ENCODE measurements at places on chromosomes 13 and 19. TPM values are rescaled to one million over a fixed set of nuclear protein-coding genes. Genes with fewer than 3 reads are reported as not detected.

CCL25 gene
- total RNA-seq: not detected

F10 gene
- 0.74 TPM for total RNA-seq

SHISA2 gene
- 34.1 TPM for total RNA-seq

C1QTNF9 gene
- not detected for total RNA-seq

DNA sequence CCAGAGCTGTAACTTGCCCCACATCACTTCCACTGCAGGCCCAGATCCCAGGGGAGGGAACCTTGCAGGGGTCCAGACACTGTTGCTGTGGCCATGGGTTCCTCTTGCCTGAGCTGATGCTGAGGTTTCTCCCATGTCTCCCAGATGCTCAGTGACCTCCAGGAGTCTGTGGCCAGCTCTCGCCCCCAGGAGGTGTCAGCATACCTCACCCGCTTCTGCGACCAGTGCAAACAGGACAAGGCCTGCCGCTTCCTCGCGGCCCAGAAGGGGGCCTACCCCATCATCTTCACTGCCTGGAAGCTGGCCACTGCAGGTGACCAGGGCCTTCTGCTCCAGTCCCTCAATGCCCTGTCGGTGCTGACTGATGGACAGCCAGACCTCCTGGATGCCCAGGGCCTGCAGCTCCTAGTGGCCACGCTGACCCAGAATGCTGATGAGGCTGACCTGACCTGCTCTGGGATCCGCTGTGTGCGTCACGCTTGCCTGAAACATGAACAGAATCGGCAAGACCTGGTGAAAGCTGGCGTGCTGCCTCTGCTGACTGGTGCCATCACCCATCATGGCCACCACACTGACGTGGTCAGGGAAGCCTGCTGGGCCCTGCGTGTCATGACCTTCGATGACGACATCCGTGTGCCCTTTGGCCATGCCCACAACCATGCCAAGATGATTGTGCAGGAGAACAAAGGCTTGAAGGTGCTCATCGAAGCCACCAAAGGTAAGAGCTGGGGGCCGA, 12.1 kb upstream of the SLC25A42 start:
- DNase-seq: no peak
- H3K27ac ChIP-seq: no peak overlapping the region
- H3K27me3 ChIP-seq: no peaks in the 10 kb centered on the region
- H3K36me3 ChIP-seq: no peaks in the 10 kb centered on the region

- H3K4me1 ChIP-seq: peaks cover 12% of the 10 kb centered on the region
- peak overlapping the region; percentile 11 for H3K4me3 ChIP-seq
- H3K27me3 ChIP-seq: peaks cover 5% of the 10 kb centered on the region
- H3K36me3 ChIP-seq: peaks cover 5% of the 10 kb centered on the region
- no peak for DNase-seq
Observed at GRCh38 chr13:71474936-71475335, 392.1 kb downstream of the DACH1 start.

GRCh38 chr13:96734499-96734898, 259.8 kb downstream of the OXGR1 start:
- no peaks in the 10 kb centered on the region for H3K36me3 ChIP-seq
- H3K4me1 ChIP-seq: peaks cover 7% of the 10 kb centered on the region
- no peak overlapping the region for H3K27ac ChIP-seq
- H3K27me3 ChIP-seq: no peaks in the 10 kb centered on the region

- no peak for DNase-seq
- H3K27me3 ChIP-seq: no peaks in the 10 kb centered on the region
- no peak overlapping the region for H3K27ac ChIP-seq
Observed at GRCh38 chr13:104816726-104817125, 1718.7 kb downstream of the EFNB2 start.

- H3K27me3 ChIP-seq: peaks cover 4% of the 10 kb centered on the region
- H3K36me3 ChIP-seq: peaks cover 6% of the 10 kb centered on the region
- H3K27ac ChIP-seq: no peak overlapping the region
- no peak for DNase-seq
- no peaks in the 10 kb centered on the region for H3K4me1 ChIP-seq
Observed at GRCh38 chr19:41626278-41626677, 596 bp downstream of the CEACAM4 start.

DNA sequence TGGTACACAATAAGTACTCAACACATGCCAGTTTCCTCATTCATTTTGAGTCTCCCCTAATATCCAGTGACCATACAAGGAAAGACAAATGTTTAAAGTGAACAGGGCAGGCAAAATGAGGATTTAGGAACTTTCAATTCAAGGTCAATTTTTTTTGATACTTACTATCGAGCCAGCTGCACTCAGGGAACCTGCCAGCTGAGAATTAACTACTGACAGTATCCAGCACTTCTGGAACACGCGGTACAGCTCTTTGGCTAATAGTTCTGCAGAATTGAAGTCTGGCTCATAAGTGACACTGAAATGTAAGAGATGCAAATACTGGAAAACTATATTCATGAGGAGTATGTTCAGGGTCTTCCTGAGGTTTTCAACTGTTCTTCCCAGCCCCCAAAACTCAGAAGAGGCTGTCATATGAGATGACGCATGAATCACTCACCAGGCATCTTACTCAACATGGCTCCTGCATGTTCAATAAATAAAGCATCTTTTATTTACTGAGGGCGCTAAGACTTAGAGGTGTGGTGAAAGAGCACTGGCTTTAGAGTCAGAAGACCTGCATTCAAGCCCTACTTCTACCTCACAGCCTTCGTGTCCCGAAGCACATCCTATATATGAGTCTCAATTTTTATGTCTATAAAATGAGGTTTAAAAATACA, 25.6 kb downstream of the RUBCNL start:
- no peaks in the 10 kb centered on the region for H3K4me1 ChIP-seq
- no peak overlapping the region for H3K4me3 ChIP-seq
- no peaks in the 10 kb centered on the region for H3K27me3 ChIP-seq
- H3K36me3 ChIP-seq: no peaks in the 10 kb centered on the region

GRCh38 chr19:45087531-45087930, 5.4 kb upstream of the PPP1R37 start:
- no peaks in the 10 kb centered on the region for H3K36me3 ChIP-seq
- no peak overlapping the region for H3K4me3 ChIP-seq
- peaks cover 4% of the 10 kb centered on the region for H3K4me1 ChIP-seq
- no peak for DNase-seq

DNA sequence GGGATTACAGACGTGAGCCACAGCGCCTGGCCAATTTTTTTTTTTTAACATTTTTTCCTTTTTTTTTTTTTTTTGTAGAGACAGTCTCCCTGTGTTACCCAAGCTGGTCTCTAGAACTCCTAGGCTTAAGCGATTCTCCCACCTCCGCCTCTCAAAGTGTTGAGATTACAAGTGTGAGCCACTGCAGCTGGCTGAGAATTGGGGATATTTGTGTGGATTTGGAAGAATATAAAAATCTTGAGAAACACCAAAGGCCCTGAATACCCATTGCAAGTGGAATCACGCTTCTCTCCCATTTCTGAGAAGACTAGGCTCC, 79.9 kb upstream of the ABCC4 start:
- no peak overlapping the region for H3K27ac ChIP-seq
- no peak overlapping the region for H3K4me3 ChIP-seq
- DNase-seq: no peak
- no peaks in the 10 kb centered on the region for H3K4me1 ChIP-seq
- peaks cover 2% of the 10 kb centered on the region for H3K27me3 ChIP-seq

- H3K4me1 ChIP-seq: peaks cover 10% of the 10 kb centered on the region
- no peak overlapping the region for H3K27ac ChIP-seq
- H3K36me3 ChIP-seq: no peaks in the 10 kb centered on the region
- DNase-seq: no peak
- H3K27me3 ChIP-seq: peaks cover 3% of the 10 kb centered on the region
Observed at GRCh38 chr19:33407140-33407551, 33.6 kb downstream of the CEBPG start.

DNA sequence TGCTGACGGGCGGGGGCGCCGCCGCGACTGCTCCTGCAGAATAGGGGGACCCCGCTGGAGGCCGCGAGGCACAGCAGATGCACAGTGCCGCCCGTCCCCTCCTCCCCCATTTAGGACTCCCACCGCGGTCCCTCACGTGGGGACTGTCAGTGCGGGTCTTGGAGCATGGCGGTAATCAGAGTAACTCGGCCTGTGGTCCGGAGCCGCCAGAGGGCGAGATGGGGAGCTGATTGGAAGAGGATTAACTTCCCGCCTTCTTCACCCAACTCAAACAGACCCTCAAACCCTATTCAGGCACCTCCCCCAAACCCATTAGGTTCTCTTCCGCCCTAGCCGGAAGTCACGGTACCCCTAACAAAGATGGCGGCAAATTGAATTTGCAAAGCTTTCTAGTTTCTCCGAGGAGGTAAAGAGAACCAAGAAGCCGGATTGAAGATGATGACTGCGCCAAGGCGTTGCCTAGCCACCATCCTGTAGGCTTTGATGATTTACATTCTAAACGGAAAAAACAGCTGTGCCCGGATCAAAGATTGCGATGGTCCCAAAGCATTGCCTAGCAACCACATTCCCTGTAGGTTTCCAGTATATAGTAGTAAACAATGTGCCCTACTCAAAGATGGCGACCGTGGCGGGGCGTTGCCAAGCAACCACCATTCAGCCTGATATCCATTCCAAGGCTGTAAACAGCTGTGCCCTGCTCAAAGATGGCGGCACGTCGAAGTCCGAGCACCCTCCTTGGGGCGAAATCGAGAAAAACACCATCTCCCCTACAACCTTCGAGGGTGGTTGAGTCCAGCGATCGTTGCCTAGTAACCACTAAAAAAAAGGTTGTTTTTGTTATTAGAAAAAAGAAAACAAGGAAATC, at the start of gene FUZ:
Gene FUZ, minus strand, starts transcription at position 296 of the 865 bp plus-strand sequence. Its CDS starts 186 bp downstream, at position 110.
- peak within 1 kb of the TSS; percentile 97 for H3K27ac ChIP-seq
- DNase-seq: peak; percentile 93
- peaks cover 4% of the 10 kb centered on the region for H3K4me1 ChIP-seq
- peaks cover 7% of the 10 kb centered on the region for H3K27me3 ChIP-seq
- peak within 1 kb of the TSS; percentile 93 for H3K4me3 ChIP-seq

GRCh38 chr19:33143897-33144405, 12.0 kb downstream of the WDR88 start:
- peak; percentile 72 for DNase-seq
- no peak overlapping the region for H3K27ac ChIP-seq
- H3K36me3 ChIP-seq: no peaks in the 10 kb centered on the region
- H3K4me1 ChIP-seq: no peaks in the 10 kb centered on the region

All from glutamatergic neuron (in vitro differentiated cells).